T47D (cell line): ENCODE measurements at places on chromosomes 3 and 15.

DNA sequence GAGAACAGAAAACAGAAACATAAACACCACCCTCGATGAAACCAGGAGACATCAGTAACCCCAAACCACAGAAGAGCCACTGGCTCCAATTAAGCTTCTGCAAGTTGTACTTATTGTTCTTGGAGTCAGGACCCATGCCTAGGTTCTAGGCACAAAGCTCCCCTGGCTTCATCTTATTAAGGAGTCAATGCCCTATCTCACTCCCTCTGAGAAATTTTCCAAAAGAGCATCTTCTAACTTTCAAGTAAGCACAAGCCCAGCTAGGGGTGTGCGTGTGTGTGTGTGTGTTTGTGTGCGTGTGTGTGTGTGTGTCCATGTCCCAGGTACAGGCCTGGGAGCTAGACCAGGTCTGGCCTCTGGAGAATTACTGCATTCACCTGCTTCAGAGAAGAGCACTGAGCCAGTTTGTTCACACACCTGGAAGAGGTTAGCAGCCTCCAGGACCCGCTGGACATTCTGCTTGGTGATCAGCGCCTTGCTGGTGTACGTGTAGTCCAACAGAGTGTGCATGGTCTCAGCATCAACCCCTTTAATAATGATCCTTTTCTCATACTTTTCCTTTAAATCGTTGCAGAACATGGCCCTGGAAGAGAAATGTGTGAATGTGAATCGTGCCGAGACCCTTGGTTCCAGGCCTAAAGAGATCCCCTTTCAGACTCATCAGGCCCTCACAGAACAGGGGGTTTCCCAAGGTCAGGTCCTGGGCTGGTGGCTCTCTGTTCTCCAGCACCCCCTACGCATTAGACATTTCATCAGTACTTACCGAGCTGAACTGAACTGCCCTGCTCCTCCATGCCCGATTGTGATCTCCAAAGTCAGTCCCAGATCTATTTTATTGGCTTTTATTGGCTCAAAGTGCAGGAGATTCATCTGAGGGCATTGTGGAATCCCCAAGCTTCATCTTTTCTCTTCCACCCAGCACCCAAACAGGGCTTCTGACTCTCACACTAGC is 27.8 kb downstream of the KLHL6 start:
- DNase-seq = no peak

- no peak for DNase-seq
Observed at GRCh38 chr3:115361806-115362205, 214.7 kb upstream of the ZBTB20 start.

DNA sequence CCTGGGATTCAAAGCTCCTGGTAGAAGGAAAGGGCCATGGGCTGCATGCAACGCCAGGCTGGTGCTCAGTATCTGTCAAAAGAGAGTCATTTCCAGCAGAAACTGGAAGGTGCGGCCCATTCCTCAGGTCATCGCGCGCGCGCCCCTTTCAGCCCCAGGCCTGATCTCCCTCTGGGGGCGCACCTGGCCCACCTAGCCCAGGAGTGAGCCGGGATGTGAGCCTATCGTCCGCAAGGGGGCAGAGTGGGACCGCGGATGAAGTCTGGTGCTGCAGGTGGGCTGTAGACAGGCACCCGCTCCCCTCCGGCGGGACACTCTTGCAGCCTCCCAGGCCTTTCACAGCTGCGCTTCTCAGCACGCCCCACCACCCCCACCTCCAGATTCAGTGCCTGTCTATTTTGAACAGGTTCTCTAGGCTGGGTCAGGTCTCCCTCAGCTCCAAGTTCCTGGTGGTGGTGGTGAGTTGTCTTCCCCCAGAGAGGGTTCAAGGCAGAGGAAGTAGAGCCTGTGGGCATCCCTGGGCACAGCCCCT is 5.8 kb upstream of the RPL29 start:
- DNase-seq = peak; percentile 71

DNA sequence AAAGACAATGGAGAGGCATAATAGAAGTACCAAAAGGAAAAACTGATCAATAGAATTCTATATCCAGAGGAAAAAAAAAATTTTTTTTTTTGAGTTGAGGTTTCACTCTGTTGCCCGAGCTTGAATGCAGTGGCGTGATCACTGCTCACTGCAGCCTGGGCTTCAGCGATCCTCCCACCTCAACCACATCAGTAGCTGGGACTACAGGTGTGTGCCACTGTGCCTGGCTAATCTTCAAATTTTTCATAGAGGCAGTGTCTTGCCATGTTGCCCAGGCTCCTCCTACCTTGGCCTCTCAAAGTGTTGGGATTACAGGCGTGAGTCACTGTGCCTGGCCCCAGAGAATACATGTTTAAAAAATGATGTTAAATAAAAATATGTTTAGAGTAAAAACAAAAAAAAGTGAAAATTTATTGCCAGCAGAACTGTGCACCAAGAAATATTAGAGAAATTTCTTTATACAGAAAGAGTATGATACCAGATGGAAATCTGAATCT is 154.3 kb upstream of the ZBTB20 start:
- no peak for DNase-seq

DNA sequence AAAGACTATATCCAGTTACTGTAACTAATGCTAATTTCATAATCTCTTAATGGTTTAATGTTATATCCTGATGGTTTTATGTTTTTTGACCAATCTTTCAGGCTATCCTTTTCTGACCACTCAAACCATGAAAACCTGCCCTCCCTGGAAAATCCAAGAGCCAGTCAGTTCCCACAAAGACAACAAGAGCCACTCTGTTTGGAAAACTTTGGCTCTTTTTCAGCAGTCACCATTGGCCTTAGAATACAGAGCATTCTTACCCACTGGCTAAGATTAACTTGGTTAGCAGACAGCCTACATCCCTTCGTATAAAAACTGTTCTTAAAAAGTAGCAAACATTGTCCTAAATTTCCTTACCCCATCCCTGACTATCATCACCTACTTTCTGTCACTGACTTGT is 32.9 kb downstream of the ALCAM start:
- DNase-seq = no peak

DNA sequence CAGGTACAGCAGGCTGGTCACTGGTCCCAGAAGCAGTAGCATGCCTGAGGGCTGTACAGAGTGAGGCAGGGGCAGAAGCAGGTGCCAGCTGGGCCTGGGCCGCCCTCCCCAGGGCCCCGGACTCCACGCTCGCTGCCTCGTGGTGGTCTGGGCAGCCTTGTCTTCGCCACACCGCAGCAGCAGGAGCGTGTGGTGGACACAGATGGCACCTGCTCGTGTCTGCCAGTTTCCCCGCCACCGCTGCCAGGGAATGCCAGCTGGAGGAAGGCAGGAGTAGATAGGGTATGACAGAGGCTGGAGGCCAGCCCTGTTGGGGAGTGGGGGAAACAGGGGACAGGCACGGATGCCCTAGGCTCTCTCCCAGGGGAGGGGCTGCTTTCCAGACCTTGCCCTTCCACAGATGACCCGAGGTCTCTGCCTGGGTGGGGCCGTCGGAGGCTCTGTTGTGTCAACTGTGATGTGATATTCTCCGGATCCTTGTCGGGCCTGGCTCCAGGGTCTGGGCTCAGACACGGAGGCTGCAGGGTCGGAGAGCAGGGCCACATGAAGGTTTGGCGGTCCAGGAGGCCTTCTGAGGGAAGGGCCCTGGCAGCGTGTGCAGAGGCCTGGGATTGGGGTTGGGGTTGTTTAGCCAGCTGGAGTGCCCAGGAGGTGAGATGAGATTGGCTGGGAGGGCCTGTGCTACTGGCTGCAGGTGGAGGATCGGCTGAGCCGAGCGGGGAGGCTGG is 33.6 kb downstream of the GOLGA6L10 start:
- DNase-seq = no peak
